ENCODE measurements at places on chromosomes 7 and 10. TPM values are rescaled to one million over a fixed set of nuclear protein-coding genes. Genes with fewer than 3 reads are reported as not detected.

- peak; percentile 43 for DNase-seq
Observed at GRCh38 chr10:96370584-96371157, 11.9 kb upstream of the OPALIN start.

DNA sequence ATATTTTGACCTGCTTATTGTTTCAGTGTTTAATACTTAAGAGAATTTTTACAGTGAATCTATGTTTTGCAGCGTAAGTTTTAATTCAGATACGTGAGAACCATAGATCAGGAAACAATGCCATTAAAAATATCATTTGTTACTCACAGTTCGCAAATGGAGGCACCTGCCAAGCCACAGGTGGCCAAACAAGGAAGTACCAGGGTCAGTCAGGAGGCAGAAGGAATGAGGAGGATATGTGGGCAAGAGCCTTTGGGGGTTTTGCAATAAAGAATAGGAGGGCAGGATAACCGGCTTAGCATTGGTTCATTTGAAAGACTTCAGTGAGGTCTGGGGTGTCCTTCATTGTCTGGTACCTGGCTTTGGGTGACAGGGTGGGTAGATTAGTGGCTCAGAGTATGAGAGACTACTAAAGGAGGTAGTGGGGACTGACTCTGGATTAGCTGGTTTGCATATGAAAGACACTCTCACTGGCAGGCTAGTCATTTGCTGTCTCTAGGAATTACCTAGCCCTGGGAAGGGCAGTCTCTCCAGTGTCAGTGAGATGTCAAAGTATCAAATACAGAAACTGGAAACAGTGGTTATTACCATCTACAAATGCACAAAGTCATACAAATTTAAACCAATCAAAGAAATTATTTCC lies 132.2 kb upstream of the CAV2 start:
- DNase-seq: no peak

- DNase-seq: no peak
Observed at GRCh38 chr7:156999958-157000726, 10.3 kb downstream of the MNX1 start.

DNA sequence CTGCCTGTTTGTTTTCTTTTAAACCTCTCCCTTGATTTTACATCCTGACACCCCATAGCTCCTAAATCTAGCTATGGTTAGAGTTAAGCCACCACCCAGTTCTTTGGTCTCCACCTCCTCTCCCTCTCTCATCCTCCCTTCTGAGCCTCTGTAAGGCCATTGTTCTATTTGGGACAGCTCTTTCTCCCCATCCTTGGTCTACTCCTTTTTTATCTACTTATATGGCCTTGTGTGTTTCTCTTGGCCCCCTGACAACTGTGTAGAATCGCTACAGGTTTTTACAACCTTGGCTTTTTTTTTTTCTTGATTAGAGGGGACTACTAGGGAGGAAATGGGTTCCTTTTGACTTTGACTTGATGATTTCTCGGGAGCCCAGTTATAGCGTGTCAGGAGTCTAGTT lies 3.4 kb upstream of the ITIH5 start:
- no peak for DNase-seq

DNA sequence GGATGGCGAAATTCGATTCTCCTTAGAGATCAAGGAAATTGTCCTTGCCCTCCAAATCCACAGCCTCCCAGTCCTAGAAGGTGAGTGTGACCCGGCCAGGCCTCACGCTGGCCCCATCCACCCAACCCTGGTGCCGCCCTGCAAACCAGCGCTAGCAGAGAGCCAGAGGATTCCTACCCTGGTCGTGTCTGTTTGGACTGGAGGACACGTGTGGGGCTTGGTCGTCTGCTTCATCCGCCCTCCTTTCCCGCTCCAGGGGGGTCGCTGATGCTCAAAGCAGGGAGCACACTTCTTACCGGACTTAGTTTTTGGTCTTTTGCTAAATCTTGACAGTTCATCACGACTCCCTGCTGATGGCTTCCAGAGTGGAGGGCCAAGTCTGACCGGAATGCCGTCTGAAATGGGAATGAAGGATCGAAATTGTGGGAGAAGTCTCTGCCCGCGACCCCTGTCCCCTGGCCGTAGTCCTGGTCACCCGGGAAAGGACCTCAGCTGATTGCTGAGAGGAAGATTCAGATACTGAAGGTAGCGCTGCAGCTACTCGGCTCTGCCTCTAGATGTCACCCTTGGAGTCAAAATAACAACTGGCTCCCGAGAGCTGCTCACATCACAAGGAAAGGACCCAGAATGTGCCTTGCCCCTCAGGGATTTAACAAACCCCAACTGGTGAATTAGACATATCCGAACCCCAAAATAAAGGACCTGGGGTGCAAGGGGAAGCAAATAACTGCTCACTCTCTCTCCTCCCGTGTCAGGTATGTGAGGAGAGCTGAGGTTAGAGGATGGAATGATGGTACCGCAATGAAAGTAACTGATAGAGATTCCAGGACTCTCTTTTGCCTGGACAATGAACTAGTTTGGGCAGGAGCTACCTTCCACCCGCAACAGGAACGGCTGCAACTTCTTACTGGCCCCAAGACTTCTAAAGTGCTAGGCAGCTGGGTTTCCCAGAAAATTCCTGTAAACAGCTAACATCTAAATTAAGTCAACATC lies 23.5 kb upstream of the ORC5 start:
- DNase-seq: no peak

DNA sequence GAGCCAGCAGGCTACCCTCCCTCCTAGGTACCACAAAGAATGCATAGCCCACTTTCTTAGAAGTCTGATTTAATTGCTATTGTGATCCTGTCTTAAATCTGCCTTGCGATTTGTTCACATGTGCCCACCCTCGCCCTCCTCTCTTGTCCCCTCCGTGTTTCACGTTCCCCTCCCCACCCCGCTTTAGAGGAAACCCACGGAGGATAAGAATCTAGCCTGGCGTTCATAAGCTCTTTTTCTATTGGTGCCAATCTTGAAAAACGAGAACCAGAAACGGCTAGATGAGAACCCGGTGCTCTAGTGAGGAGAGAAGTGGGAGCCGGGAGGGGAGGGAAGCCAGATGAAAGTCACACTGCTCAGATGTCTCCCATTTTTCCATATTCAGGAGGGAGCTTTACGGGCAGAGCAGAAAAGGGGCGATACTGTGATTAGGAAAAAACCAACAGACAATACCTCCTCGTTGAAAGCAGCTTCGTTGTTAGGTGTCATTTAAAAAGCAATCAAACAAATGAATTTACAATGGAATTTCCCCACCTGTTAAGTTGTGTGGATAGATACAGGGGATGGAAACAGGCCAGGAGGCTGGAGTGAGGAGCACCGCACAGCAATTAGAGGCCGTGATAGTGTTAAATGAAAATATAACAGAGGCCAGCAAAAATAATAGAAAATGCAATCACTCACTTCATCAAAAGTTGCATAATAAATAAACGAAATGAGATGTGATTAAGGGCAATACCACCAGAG lies 272.1 kb downstream of the GATA3 start:
- DNase-seq: no peak

GRCh38 chr7:28807396-28807994 lies 150.6 kb downstream of the TRIL start:
- no peak for DNase-seq

DNA sequence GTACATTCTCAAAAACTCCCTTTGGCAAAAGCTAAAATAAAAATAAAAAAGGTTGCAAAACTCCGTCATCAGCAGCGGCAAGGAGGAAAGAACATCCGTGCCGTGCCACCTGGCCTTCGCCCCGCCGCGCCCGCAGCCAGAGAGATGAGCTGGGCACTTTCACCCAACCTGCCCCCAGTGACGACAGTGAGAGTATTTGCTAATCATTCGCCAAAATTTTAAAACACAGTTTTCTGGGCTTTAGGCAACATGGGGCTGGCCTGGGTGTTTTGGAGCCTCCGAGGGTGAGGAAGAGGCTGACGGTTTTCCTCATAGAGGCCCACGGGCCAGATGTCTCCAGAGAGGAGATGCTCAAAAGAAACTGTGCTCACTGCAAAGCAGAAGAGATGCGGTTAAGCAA lies 128.2 kb downstream of the PRKAG2 start:
- no peak for DNase-seq

GRCh38 chr10:132521466-132522102 lies 16.0 kb upstream of the INPP5A start:
- DNase-seq: no peak

GRCh38 chr10:29304264-29304994 lies 15.6 kb downstream of the LYZL1 start:
- peak; percentile 68 for DNase-seq

DNA sequence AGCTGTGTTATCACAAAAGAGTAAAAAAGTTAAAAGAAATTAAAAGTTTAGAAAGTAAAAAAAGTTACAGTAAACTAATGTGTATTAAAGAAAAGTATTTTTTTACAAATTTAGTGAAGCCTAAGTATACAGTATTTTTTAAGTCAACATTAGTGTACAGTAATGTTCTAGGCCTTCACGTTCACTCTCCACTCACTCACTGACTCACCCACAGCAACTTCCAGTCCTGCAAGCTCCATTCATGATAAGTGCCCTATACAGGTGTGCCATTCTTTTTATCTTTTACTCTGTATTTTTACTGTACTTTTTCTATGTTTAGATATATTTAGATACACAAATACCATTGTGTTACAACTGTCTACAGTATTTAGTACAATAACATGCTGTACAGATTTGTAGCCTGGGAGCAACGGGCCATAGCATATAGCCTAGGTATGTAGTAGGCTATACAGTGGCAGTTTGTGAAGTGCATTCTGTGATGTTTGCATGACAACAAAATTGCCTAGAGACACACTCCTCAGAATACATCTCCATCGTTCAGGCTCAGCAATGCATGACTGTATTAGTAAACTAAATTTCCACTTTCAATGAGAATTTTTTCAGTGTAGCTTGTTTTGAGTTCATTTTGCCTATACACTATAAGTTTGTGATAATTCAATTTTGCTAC lies 539.9 kb upstream of the C7orf33 start:
- no peak for DNase-seq

- DNase-seq: no peak
Observed at GRCh38 chr10:93715345-93715744, 13.0 kb upstream of the FRA10AC1 start.

- no peak for DNase-seq
Observed at GRCh38 chr10:129820451-129820850, 143.6 kb downstream of the EBF3 start.

GRCh38 chr10:5811387-5811821 lies 1.8 kb downstream of the GDI2 start:
- no peak for DNase-seq

Gene GNB2
- 157 TPM for total RNA-seq

Gene ZNF680
- 15.3 TPM for total RNA-seq

Gene COBL
- total RNA-seq: 36.5 TPM

Gene EN2
- not detected for total RNA-seq

Gene TRIM73
- total RNA-seq: 0.90 TPM

Gene LIPF
- total RNA-seq: not detected

Gene ANKRD30A
- not detected for total RNA-seq

Gene KCP
- 1.8 TPM for total RNA-seq

Gene CROT
- total RNA-seq: 6.1 TPM

Gene IDI2
- not detected for total RNA-seq

Gene DKK1
- total RNA-seq: 0.61 TPM

Gene FAM241B
- total RNA-seq: 18.6 TPM

Gene SMO
- 61.2 TPM for total RNA-seq

Gene GBX1
- total RNA-seq: not detected

Measured in H1 (cell line).